Psoas muscle (tissue), 8 donors: ENCODE measurements at places on chromosomes 5 and 9. TPM values are rescaled to one million over a fixed set of nuclear protein-coding genes. Genes with fewer than 3 reads are reported as not detected.
A peak's percentile ranks its signal among the peaks of the same experiment; 100 is the strongest.

The MYMK gene
- total RNA-seq: not detected

The PLEKHG4B gene
- total RNA-seq: not detected

The LURAP1L gene
- total RNA-seq: 1.0 TPM

The OCLN gene
- total RNA-seq: 0.58 TPM

The SPINK6 gene
- not detected for total RNA-seq

The BOD1 gene
- total RNA-seq: 57.0 TPM

GRCh38 chr5:77280036-77280435 lies 69.6 kb downstream of the PDE8B start:
- no peak for DNase-seq

DNA sequence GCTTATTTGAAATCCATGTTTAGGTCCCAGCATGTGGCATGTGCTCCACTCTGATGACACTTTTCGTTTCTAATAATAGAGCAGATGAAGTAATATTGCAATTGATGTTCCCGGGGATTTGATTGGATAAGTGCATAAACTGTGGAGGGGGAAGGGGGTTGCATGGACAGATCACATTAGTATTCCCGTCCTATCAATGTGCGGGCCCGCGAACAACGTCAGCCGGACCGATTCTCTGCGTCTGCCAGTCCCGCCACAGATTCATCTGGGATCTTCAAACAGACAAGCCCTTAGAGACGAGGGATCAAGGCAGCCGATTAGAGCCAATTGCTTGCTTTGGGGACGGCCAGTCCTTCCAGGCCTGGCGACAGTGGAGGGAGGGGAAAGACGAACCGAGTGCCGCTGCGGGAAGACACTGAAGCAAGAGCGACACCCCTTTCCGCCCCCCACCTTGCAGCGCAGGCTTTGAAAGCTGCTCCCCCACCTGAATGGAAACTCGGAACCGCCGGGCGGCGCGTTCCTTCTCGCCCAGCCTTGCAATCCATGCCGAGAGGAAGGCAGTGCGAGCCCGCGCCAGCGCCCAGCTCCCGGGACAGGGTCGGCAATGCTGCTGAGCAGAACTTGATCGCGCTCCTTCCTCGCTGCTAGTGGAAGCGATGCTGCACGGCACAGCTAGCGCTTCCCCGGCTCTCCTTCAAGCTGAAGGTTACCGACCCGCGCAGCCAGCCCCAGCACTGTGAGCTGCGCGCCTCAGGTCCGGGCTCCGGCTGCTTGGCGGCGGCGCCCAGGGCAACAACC lies at the start of gene RGS7BP:
Gene RGS7BP, plus strand, starts transcription at position 247 of the 798 bp plus-strand sequence. CDS start 610 bp downstream, outside the sequence.
- peak; percentile 20 for DNase-seq

DNA sequence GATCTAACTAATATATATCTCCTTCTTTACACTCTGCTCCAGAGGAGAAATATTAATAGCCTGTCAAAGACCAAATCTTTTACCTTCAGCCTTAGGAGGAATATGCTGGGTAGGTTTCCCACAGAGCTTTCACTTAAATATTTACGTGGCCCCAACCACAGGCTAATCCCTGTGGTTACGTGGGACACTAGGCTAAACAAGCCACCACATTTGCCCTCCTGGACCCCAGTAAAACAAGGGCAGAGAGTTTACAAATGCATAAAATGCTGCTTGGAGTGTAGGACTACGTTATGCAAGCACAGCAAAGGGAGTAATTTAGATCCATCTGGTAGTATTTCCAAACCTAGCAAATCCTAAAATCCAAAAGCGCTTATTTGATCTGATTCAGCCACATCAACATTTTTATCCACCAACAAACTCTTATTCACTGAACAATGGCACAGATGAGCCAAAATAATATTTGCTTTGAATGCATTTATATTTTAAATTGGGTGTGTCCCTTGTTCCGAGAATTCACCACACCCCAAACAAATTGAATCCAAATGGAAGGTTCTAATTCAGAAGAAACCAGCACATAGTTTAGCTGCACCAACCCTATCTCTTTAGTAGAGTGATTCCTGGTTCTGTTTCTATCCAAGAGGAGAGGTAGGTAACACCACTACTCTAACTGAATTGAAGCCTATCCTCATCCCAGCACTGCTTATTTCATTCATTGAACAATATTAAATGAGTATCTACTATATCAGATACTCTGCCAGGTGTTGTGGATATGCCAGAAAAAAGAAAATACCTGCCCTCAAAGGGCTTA lies 179.0 kb downstream of the TSSK1B start:
- DNase-seq: no peak

DNA sequence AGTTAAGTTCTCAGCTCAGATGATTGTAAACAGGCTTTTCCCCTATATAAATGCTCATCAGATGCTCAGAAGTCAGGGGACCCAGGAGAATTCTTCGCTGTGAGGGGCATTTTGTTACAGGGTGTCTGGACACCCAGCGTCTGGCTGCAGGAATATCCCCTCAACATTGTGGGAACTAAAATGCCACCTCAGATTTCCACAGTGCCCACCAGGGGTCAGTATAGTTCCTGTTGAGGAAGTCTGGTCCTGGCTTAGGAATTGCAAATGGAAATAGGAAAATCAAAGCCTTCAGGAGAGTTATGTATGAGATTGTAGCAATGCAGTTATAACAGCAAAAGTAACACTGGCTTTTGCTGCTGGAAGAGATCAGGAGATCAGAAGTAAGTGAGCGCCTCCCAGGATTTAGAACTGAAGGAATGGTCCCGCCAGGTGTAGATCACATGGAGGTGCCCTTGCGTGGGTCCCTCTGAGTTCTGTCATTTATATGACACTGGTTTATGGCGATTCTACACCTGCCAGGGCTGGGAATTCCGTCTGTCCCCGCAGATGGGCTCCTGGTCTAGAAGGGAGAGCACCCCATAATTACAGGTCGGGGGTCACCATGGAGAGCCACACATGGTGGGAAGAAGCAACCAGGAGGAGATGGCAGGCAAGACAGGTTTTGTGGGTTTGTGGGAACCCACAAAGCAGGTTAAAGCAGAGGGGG lies 47.1 kb upstream of the CTSL start:
- peak; percentile 47 for DNase-seq

- no peak for DNase-seq
Observed at GRCh38 chr9:111842313-111842712, 47.6 kb upstream of the SHOC1 start.

DNA sequence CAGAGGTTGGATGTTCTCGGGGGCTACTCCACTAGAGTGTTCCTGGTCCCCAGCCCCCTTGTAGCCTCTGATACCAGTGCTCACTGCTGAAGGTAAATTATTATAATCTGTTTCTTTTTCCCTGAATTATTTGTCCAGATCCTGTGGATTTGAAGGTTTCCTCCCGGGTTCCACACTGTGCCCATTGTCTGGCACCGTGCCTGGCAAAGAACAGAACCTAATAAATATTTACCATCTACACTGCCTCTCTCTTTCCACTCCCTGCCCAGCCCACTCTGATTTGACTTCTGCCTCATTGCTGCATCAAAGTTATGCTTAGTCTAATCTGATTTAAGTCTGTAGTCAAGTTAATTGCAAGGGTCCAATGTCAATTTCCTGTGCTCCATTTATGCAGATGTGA lies 322.9 kb downstream of the NTRK2 start:
- no peak for DNase-seq

DNA sequence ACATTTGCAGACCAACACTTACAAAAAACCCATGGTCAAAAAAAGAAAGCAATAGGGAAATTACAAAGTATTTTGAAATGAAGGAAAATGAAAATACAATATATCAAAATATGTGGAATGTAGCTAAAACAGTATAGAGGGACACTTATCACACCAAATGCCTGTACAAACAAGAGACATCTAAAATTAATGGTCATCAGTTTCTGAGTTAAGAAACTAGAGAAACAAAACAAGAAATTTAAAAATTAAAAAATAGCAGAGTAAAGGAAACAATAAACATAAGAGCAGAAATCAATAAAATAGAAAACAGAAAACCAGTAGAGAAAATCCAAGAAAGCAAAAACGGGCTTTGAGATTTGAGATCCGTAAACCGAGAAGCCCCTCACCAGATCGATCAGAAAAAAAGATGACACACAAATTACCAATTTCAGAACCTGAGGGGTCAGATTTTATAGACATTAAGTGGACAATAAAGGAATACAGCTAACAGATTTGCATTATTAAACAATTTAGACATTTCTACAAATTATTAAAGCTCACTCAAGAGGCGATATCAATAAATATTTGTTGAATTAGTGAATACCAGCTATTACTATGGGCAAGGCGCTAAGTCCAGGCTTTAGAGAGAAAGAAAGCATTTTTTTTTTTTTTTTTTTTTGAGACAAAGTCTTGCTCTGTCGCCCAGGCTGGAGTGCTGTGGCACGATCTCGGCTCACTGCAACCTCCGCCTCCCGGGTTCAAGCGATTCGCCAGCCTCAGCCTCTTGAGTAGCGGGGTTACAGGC lies 1.0 kb upstream of the TENT2 start:
- DNase-seq: no peak

DNA sequence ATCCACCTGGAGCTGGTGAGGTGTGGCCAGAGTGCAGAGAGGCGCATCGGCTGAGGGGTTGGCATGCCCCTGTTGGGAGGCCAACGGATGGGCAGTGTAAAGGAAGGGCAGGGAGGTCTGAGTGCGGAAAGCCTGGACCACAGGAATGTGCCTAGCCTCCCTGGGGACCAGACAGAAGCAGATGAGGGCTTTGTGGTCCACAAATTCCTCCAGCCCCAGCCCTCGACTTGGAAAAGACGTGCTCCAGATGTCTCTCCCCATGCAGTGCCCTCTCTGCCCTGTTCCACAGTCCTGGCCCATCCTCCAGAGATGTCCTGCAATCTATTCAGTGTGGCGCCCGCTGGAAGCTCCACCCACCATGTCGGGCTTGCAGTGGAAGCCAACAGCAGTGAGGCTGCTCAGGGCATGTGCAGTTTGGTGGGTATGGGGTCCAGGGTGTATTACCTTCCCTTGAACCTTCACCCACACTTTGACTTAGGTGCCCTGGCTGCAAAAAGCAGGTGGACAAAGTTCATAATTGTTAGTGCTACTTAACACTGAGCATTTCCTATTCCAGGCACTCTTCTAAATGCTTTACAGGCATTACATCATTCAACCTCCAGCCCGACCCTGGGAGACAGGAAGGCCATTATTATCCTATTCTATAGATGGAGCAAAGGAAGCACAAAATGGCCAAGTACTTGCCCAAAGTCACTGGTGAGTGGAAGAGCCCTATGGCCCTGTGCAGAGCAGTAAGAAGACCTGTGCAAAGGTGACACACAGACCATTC lies 120.2 kb upstream of the SLC25A48 start:
- DNase-seq: no peak

GRCh38 chr9:38067859-38068681 lies 957 bp downstream of the SHB start:
- DNase-seq: peak; percentile 58

DNA sequence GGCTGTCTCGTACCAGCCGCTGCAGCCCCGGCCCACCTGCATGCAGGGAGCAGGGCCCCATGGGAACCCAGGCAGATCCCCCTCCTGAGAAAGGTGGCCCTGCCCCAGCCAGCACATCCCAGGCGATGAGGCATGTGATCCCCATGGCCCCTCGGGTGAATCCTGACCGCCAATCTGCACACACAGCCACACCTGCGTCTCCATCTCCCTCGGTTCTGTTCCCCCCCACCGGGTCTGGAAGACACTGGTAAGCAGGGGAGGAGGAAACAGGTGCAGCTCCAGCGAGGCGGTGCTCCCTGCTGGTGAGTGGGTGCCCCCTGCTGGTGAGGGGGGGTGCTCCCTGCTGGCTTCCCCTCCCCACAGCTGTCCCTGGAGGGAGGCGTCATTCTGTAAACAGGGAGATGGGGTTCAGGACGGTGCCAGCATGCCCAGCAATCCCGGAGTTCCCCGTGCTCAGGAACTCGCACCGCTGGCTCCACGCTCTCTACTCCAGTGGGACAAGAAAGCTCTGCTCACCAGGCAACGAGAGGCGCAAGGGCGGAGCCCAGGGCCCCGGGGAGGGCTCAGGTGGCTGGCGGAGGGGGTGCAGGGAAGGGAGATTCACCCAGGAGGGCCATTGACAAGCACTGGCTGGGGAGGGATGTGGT lies 28.4 kb upstream of the SLC12A7 start:
- peak; percentile 89 for DNase-seq

GRCh38 chr9:17739736-17740135 lies 160.9 kb downstream of the SH3GL2 start:
- no peak for DNase-seq

DNA sequence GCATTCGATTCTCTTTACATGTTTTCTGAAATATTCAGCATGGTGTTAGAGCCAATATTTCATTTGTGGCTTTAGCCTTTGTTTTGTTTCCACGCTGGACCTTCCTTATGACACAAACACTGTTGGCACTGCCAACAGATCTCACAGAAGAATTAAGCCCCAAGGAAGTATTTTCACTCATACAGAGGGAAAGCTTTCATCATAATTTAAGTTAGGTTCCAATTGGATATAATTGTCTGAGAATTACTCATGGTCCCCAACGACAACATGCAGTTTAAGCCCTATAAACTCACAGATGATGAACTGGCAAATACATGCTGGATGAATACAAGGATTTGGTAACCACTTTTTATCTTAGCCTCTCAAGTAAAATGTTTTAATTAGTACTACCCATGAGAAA lies 259.5 kb downstream of the EBF1 start:
- DNase-seq: no peak

- no peak for DNase-seq
Observed at GRCh38 chr9:2320114-2320513, 301.5 kb upstream of the VLDLR start.

GRCh38 chr5:179886190-179886911 lies 21.3 kb downstream of the TBC1D9B start:
- no peak for DNase-seq

GRCh38 chr5:156981481-156981880 lies 18.5 kb upstream of the TIMD4 start:
- no peak for DNase-seq

GRCh38 chr5:18379189-18379588 lies 744.9 kb downstream of the TAF11L14 start:
- no peak for DNase-seq

- DNase-seq: no peak
Observed at GRCh38 chr5:63247651-63248050, 669.0 kb downstream of the LRRC70 start.

DNA sequence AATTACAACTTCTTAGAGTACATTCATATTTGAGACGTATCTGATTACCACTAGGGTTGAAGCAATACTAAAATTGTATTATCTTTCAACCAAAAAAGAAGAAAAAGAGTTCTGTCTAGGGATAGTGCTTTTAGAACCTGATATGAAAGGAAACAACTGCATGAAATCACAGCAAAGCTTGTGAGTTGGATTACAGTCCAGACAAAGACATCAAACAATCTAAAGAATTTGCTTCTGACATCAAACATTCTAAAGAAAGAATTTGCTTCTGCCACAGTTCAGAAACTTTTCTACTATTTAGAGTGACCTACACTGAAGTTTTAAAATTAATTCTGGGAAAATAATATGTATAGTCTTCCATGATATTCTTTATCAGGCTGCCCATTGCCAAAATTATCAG lies 1141.1 kb upstream of the ACO1 start:
- no peak for DNase-seq

- DNase-seq: peak; percentile 73
Observed at GRCh38 chr5:173573126-173573960, 43.1 kb downstream of the BOD1 start.

- DNase-seq: no peak
Observed at GRCh38 chr9:111890334-111890733, 6.3 kb upstream of the UGCG start.

GRCh38 chr5:58490402-58491050 lies 709 bp upstream of the GAPT start:
- no peak for DNase-seq
